CD4-positive, alpha-beta memory T cell (primary cell): ENCODE measurements at places on chromosomes 13 and 19. TPM values are rescaled to one million over a fixed set of nuclear protein-coding genes. Genes with fewer than 3 reads are reported as not detected.

GRCh38 chr13:27619728-27620376 lies 477 bp downstream of the LNX2 start:
- peak overlapping the region; percentile 90 for H3K27ac ChIP-seq
- H3K27me3 ChIP-seq = no peaks in the 10 kb centered on the region
- H3K36me3 ChIP-seq = peaks cover 9% of the 10 kb centered on the region
- H3K4me3 ChIP-seq = peak overlapping the region; percentile 95
- peak; percentile 47 for DNase-seq

DNA sequence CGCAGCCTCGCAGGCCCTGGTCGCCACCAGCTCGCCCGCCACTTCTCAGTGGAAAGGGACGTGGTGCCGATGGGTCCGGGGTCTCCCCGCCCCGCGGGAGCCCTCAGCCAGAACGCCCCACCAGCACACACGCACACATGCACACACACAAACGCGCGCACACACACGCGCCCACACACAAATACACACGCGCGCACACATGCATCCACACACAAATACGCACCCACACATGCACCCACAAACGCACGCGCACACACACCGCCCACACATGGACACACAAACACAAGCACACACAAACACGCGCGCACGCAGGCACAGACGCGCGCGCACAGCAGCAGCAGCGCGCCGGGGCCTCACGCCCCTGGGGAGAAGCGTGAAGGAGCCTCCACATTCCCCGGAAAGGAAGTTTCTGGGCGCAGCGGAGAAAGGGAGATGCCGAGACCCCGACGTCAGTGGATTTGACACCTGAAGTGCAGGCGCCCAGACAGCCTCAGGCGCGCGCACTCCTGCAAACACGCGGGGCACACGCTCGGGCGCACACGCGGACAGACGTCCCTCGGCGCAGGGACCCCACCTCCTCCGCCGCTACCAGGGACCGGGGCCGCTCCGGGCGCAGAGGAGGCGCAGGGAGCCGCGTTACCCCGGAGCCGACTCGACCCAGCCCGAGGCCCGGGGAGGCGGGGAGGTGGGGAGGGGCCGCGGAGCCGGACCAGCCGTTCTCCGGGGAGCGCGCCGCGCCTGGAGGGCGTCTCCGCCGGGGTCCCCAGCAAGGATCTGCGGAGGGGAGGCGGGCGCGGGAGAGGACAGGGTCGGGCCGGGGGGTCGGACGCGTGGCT lies 622 bp downstream of the RASA3 start:
- DNase-seq = peak; percentile 68
- H3K4me3 ChIP-seq = peak overlapping the region; percentile 92
- H3K36me3 ChIP-seq = peaks cover 4% of the 10 kb centered on the region
- no peaks in the 10 kb centered on the region for H3K27me3 ChIP-seq
- H3K4me1 ChIP-seq = peaks cover 52% of the 10 kb centered on the region

DNA sequence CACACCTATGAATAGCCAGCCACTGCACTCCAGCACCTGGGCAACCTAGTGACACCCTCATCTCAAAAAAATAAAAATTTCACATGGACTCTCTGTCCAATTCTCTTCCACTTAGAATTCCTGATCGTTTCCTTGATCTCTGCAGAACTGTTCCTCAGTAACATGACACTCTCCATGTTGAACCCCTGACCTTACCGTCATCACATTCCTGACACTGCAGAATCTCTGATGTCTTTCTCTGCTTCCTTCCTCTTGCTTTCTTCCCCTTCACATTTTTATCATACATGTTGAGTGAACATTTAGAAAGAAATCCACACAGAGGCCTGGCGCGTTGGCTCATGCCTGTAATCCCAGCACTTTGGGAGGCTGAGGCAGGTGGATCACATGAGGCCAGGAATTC lies 15.0 kb downstream of the ZNF114 start:
- H3K27me3 ChIP-seq = no peaks in the 10 kb centered on the region
- H3K27ac ChIP-seq = no peak overlapping the region
- DNase-seq = no peak

Gene NTF4
- not detected for total RNA-seq

Gene GRIN2D
- total RNA-seq = 0.14 TPM

Gene RGS9BP
- 0.89 TPM for total RNA-seq

GRCh38 chr13:93220073-93220472 lies 6.5 kb upstream of the GPC6 start:
- H3K36me3 ChIP-seq = no peaks in the 10 kb centered on the region
- no peak overlapping the region for H3K4me3 ChIP-seq
- H3K4me1 ChIP-seq = no peaks in the 10 kb centered on the region
- no peak for DNase-seq
- H3K27me3 ChIP-seq = no peaks in the 10 kb centered on the region

GRCh38 chr19:5130371-5131030 lies 161.6 kb downstream of the KDM4B start:
- peak; percentile 46 for DNase-seq
- no peak overlapping the region for H3K4me3 ChIP-seq
- H3K27me3 ChIP-seq = no peaks in the 10 kb centered on the region
- peaks cover 5% of the 10 kb centered on the region for H3K36me3 ChIP-seq
- peaks cover 15% of the 10 kb centered on the region for H3K4me1 ChIP-seq

DNA sequence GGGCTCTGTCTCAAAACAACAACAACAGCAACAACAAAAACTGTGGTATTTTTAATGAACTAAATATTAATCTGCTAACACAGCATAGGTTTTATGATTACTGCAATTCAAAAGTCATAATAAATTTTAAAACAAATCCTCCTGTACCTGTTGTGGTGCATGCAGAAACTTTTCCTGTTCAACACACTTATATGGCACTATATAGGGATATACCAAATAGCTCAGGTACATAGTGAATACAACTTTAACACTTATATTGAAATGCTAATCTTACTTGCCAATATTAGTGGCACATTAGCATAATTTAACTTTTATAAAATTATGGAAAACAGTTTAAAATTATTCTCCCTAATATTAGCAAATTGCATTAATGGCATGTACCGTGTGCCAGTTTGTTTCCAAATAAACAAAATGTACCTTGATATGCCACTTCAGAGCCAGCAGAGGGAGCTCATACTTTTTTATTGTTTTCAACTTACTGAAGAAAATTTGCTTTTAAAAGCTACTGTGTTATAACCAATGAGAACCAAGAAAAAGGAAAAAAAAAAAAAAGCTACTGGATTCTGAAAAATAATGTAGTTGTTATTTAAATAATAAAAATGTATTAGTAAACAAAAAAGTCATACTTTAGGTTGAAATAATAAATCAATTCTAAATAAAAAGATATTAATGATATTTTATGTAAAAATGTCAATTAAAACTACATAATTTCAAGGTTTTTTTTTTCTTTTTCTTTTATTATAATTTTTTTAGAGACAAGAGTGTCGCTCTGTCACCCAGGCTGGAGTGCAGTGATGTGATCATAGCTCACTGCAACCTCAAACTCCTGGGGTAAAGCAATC lies 18.0 kb upstream of the RBM26 start:
- H3K4me3 ChIP-seq = no peak overlapping the region
- no peak overlapping the region for H3K27ac ChIP-seq
- DNase-seq = peak; percentile 44
- no peaks in the 10 kb centered on the region for H3K36me3 ChIP-seq
- H3K4me1 ChIP-seq = no peaks in the 10 kb centered on the region

- no peaks in the 10 kb centered on the region for H3K27me3 ChIP-seq
- no peaks in the 10 kb centered on the region for H3K4me1 ChIP-seq
- no peak for DNase-seq
- no peaks in the 10 kb centered on the region for H3K36me3 ChIP-seq
These were observed 26.2 kb downstream of the FREM2 start for GRCh38 chr13:38713046-38713445.

GRCh38 chr13:37409756-37410155 lies 188.8 kb downstream of the POSTN start:
- H3K27ac ChIP-seq = no peak overlapping the region
- H3K27me3 ChIP-seq = no peaks in the 10 kb centered on the region
- no peak overlapping the region for H3K4me3 ChIP-seq
- DNase-seq = no peak
- no peaks in the 10 kb centered on the region for H3K36me3 ChIP-seq

- no peaks in the 10 kb centered on the region for H3K4me1 ChIP-seq
- no peak overlapping the region for H3K27ac ChIP-seq
These were observed 15.6 kb downstream of the TRPM4 start for GRCh38 chr19:49173198-49173597.

- DNase-seq = no peak
- H3K4me1 ChIP-seq = peaks cover 11% of the 10 kb centered on the region
- H3K27ac ChIP-seq = no peak overlapping the region
- H3K4me3 ChIP-seq = no peak overlapping the region
- H3K27me3 ChIP-seq = no peaks in the 10 kb centered on the region
These were observed 8.4 kb upstream of the KCTD12 start for GRCh38 chr13:76894401-76895110.
